ENCODE measurements at places on chromosomes 12 and 14. TPM values are rescaled to one million over a fixed set of nuclear protein-coding genes. Genes with fewer than 3 reads are reported as not detected.

Gene LGR5
- total RNA-seq: not detected

Gene SFSWAP
- total RNA-seq: 24.0 TPM

Gene CLEC9A
- total RNA-seq: not detected

Gene SLCO1B1
- not detected for total RNA-seq

Gene TSHR
- not detected for total RNA-seq

Gene IKZF4
- 1.1 TPM for total RNA-seq

Gene SERPINA5
- not detected for total RNA-seq
